Body of pancreas (tissue), 4 donors: ENCODE measurements at places on chromosomes 16 and 17. TPM values are rescaled to one million over a fixed set of nuclear protein-coding genes. Genes with fewer than 3 reads are reported as not detected.

GRCh38 chr17:66885417-66885816 is 50.5 kb downstream of the CACNG5 start:
- H3K4me1 ChIP-seq, result no peaks in the 10 kb centered on the region
- no peaks in the 10 kb centered on the region for H3K27me3 ChIP-seq
- H3K27ac ChIP-seq, result no peak overlapping the region
- H3K4me3 ChIP-seq, result no peak overlapping the region

Gene BORCS6
- total RNA-seq, result 16.2 TPM

- no peak overlapping the region for H3K27ac ChIP-seq
- no peaks in the 10 kb centered on the region for H3K36me3 ChIP-seq
- H3K27me3 ChIP-seq, result no peaks in the 10 kb centered on the region
- no peak overlapping the region for H3K4me3 ChIP-seq
Measured at GRCh38 chr17:78742901-78743300, 39.2 kb downstream of the CYTH1 start.

DNA sequence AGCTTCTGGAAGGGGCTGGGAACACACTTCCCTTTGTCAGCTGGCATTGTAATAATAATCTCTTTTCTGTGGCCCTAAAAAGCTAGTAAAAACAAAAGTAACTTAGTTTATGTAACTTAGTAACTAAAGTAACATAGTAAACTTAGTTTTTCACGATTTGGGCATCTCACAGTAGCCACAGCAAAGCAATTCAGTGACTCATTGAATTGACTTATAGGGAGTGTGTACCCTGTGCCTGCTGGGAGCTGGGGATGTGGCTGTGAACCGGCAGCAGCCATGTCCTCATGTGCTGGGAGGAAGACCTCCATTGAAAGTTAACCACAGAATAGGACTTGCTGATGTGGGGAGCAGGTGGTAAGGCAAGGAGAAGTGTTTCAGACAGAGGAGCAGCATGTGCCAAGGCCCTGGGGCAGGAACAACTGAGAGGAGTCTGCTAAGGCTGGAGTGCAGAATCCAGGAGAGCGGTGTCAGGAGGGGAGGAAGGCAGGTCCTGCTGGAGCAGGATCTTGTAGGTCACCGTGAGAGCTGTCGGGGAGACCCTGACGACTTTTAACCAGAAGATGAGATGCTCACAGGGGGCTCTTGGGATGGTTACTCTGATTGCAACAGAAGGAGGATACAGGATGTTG is 112.8 kb downstream of the PLCG2 start:
- H3K36me3 ChIP-seq, result no peaks in the 10 kb centered on the region
- no peaks in the 10 kb centered on the region for H3K27me3 ChIP-seq
- no peak overlapping the region for H3K27ac ChIP-seq

- H3K4me1 ChIP-seq, result peaks cover 48% of the 10 kb centered on the region
- H3K4me3 ChIP-seq, result no peak overlapping the region
- peak; percentile 51 for DNase-seq
- peaks cover 2% of the 10 kb centered on the region for H3K36me3 ChIP-seq
- no peak overlapping the region for H3K27ac ChIP-seq
- no peaks in the 10 kb centered on the region for H3K27me3 ChIP-seq
Measured at GRCh38 chr17:75517297-75517865, 1.1 kb downstream of the TSEN54 start.

Gene LLGL2
- 113 TPM for total RNA-seq

GRCh38 chr16:11484691-11485258 is 101.9 kb downstream of the LITAF start:
- no peak overlapping the region for H3K27ac ChIP-seq
- DNase-seq, result no peak
- no peaks in the 10 kb centered on the region for H3K4me1 ChIP-seq

DNA sequence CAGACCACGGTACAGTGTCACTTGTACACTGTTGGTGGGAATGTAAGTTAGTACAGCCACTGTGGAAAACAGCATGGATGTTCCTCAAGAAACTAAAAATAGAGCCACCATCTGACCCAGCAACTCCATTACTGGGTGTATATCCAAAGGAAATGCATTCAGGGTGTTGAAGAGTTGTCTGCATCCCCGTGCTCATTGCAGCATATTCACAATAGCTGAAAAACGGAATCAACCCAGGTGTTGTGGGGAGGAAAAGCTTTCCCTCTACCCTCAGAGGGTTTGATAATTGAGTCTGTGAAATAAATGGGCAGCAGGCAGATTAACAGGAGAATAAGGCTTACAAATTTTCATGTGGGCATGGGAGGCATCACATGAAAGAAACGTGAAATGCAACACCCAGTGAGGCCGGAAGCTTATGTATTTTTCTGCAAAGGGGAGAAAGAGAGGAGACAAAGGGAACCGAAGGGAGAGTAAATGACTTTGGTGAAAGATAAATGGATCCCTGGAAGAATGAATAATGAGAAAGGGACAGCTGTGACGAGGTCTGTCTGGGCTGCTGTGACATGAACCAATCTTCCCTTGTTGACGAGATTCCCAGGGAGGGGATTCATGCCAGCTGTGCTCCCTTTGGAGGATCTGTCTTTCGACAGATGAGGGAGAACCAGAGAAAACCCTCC is 106.2 kb downstream of the KCNJ12 start:
- H3K27ac ChIP-seq, result no peak overlapping the region
- H3K4me3 ChIP-seq, result no peak overlapping the region
- no peak for DNase-seq

- H3K36me3 ChIP-seq, result no peaks in the 10 kb centered on the region
- H3K27me3 ChIP-seq, result no peaks in the 10 kb centered on the region
- H3K4me3 ChIP-seq, result no peak overlapping the region
- H3K27ac ChIP-seq, result no peak overlapping the region
Measured at GRCh38 chr16:55386534-55387296, 62.7 kb downstream of the IRX6 start.

DNA sequence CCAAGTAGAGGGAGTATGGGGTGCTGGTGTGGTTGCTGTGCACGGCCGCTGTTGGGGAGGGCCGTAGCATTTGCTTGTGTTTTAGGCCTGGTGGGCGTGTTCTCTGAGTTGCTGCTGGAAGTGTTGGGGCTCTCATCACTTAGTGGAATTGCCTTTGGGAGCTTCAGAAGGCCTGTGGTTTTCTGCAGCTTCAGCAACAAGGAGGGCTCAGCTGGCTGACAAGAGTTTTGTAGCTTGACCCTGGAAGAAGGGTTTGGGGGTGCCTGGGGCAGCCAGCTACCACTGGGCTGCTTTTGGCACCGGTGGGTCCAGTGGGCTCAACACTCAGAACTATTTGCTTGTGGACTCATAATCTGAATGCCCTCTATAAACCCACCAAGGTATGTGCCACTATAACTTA is 30.9 kb downstream of the HAPSTR1 start:
- H3K4me1 ChIP-seq, result peaks cover 12% of the 10 kb centered on the region
- H3K4me3 ChIP-seq, result no peak overlapping the region
- no peak overlapping the region for H3K27ac ChIP-seq
- no peaks in the 10 kb centered on the region for H3K27me3 ChIP-seq
- no peaks in the 10 kb centered on the region for H3K36me3 ChIP-seq

DNA sequence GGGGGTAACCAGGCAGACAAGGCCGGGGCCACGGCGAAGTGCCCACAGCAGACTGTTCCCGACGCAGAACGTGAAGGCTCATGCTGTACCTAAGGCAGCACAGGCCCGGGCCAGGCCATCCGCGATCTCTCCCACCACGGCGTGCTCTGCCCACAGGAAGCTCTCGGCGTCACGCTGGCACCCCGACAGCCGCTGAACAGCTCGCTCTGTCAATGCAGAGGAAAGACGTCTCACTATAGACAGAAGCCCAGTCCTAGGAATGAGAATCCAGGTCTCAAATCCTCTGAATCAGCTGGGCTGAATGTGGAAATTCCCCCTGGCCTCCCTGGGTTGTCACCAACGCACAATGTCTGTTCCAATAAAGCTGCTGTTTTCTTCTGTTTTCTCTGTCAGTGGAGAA is 21.4 kb downstream of the SERPINF1 start:
- no peaks in the 10 kb centered on the region for H3K27me3 ChIP-seq
- H3K36me3 ChIP-seq, result no peaks in the 10 kb centered on the region
- no peak for DNase-seq
- no peaks in the 10 kb centered on the region for H3K4me1 ChIP-seq

DNA sequence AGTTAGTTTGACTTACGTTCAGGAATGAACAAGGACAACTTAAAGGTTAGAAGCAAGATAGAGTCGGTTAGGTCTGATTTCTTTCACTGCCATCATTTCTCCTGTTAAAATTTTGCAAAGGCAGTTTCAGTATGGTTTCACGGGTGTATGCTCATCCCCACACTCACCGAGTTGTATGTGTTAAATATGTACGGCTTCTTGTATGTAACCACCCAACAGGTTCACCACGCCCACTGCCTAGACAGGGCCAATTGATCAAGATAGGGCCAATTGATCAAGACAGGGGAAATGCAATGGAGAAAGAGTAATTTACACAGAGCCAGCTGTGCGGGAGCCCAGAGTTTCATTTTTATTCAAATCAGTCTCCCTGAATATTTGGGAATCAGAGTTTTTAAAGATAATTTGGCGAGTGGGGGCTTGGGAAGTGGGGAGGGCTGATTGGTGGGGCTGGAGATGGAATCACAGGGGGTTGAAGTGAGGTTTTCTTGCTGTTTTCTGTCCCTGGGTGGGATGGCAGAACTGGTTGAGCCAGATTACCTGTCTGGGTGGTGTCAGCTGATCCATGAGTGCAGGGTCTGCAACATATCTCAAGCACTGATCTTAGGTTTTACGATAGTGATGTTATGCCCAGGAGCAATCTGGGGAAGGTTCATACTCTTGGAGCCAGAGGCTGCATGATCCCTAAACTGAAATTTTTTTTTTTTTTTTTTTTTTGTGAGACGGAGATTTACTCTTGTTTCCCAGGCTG is 62.4 kb upstream of the PLCG2 start:
- no peaks in the 10 kb centered on the region for H3K27me3 ChIP-seq
- no peaks in the 10 kb centered on the region for H3K36me3 ChIP-seq

GRCh38 chr16:86403085-86403484 is 107.2 kb upstream of the FOXF1 start:
- H3K27ac ChIP-seq, result no peak overlapping the region
- peaks cover 4% of the 10 kb centered on the region for H3K27me3 ChIP-seq
- H3K4me1 ChIP-seq, result no peaks in the 10 kb centered on the region
- no peak overlapping the region for H3K4me3 ChIP-seq
- DNase-seq, result no peak

DNA sequence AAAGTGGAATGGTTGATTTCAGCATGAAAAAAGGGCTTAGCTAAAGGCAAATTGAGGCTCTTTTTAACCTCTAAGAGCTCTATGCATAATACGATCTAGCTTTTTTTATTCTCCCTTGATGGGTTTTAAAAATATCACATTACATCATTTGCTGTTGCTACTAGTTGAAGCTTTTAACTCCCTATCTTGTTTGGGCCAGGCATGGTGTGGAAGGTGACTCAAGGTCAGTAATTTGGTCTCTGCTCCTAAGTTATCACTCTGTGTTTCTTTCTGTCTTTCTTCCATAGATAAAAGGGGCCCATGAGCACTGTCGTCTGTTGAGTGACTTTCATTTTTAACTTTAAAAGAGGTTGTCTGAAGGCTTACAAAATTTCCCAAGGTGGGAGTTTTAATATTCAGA is 58.1 kb upstream of the GOT2 start:
- no peaks in the 10 kb centered on the region for H3K36me3 ChIP-seq
- no peak overlapping the region for H3K4me3 ChIP-seq
- DNase-seq, result no peak
- no peaks in the 10 kb centered on the region for H3K4me1 ChIP-seq
- no peaks in the 10 kb centered on the region for H3K27me3 ChIP-seq

GRCh38 chr17:37478187-37478586 is 11.5 kb upstream of the DUSP14 start:
- H3K4me3 ChIP-seq, result no peak overlapping the region
- H3K27ac ChIP-seq, result no peak overlapping the region
- DNase-seq, result no peak
- H3K27me3 ChIP-seq, result no peaks in the 10 kb centered on the region

DNA sequence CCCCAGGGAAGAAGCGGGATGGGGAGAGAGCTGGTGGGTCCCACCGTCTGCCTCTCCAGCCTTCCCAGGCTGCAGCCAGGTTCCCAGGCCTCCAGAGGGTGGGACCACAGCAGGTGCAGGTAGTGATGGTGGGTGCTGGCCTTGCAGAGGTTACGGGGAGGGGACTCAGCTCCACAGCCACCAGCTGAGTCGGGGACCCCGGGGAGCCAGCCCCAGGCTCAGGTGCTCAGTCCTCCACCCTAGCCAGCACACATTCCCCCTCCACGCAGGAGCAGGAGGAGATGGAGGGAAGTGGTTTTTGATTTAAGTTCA is 5.0 kb downstream of the TP53I13 start:
- H3K36me3 ChIP-seq, result peaks cover 3% of the 10 kb centered on the region
- H3K4me1 ChIP-seq, result peaks cover 48% of the 10 kb centered on the region
- no peak overlapping the region for H3K4me3 ChIP-seq

DNA sequence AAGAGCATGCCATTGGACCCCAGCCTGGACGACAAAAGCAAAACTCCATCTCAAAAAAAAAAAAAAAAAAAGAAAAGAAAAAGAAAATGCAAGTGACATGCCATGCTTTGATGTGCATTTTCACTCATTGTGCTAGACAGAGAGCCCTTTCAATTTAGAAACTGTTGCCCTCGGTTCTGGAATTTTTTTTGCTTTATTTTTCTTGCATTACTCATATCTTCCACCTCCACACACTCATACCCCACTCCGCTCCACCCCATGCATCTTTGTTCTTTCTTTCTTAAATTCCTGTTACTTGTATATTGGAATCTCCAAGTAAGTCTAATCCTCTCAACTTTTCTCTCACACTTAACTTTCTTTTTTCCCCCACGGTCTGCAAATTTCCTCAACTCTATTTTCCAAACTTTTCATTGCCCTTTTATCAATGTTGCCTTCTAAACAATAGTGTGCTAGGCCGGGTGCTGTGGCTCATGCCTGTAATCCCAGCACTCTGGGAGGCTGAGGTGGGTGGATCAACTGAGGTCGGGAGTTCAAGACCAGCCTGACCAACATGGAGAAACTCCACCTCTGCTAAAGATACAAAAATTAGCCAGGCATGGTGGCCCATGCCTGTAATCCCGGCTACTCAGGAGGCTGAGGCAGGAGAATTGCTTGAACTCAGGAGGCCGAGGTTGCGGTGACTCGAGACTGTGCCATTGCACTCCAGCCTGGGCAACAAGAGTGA is 16.8 kb upstream of the SUZ12 start:
- no peak overlapping the region for H3K27ac ChIP-seq
- no peak for DNase-seq
- no peaks in the 10 kb centered on the region for H3K27me3 ChIP-seq
- no peaks in the 10 kb centered on the region for H3K36me3 ChIP-seq

Gene KRTAP17-1
- not detected for total RNA-seq

Gene CHP2
- total RNA-seq, result not detected

Gene MYH2
- not detected for total RNA-seq

Gene NPIPA2
- total RNA-seq, result not detected

Gene TPSB2
- 4.4 TPM for total RNA-seq

- no peaks in the 10 kb centered on the region for H3K36me3 ChIP-seq
- H3K4me3 ChIP-seq, result no peak overlapping the region
- no peak for DNase-seq
- H3K27me3 ChIP-seq, result no peaks in the 10 kb centered on the region
Measured at GRCh38 chr16:1027501-1027815, 45.1 kb upstream of the SSTR5 start.

- H3K36me3 ChIP-seq, result peaks cover 29% of the 10 kb centered on the region
- no peak overlapping the region for H3K27ac ChIP-seq
- peaks cover 31% of the 10 kb centered on the region for H3K4me1 ChIP-seq
- DNase-seq, result no peak
- H3K27me3 ChIP-seq, result no peaks in the 10 kb centered on the region
Measured at GRCh38 chr17:76714336-76714735, 3.6 kb upstream of the MXRA7 start.

Gene SMG1
- total RNA-seq, result 50.3 TPM
